ENCODE measurements at places on chromosomes 1 and 21. TPM values are rescaled to one million over a fixed set of nuclear protein-coding genes. Genes with fewer than 3 reads are reported as not detected.

Gene UROD
- polyA plus RNA-seq, result 152 TPM

Gene RAB25
- polyA plus RNA-seq, result 106 TPM

Gene CSMD2
- polyA plus RNA-seq, result 0.10 TPM

Gene PLA2G2D
- polyA plus RNA-seq, result not detected

Gene CDCA8
- polyA plus RNA-seq, result 5.4 TPM

Gene KRTAP21-2
- polyA plus RNA-seq, result not detected
